ENCODE measurements at places on chromosomes 7 and 10.

DNA sequence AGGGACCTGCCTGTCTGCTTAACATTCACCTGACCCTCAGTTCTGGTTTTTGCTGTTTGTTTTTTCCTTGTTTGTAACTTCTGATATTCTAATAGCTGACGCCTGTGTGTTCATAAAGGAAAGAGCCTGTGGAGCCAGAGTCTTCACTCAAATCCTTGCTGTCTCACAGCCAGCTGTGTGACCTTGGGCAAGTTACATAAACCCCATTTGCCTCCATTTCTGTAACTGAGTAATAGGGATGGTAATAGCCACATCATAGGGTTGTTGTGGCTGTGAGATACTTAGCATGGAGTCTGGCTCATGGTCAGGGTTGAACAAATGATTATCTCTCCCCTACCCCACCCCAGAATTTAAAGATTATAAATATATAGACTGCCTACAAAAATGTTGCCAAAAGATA lies 27.0 kb downstream of the WBP1L start:
- DNase-seq = no peak

GRCh38 chr7:36262309-36263094 lies 109.4 kb downstream of the EEPD1 start:
- DNase-seq = no peak

GRCh38 chr10:97451605-97452004 lies 5.6 kb downstream of the ZDHHC16 start:
- DNase-seq = no peak

GRCh38 chr10:10626734-10627133 lies 390.9 kb upstream of the CELF2 start:
- no peak for DNase-seq

DNA sequence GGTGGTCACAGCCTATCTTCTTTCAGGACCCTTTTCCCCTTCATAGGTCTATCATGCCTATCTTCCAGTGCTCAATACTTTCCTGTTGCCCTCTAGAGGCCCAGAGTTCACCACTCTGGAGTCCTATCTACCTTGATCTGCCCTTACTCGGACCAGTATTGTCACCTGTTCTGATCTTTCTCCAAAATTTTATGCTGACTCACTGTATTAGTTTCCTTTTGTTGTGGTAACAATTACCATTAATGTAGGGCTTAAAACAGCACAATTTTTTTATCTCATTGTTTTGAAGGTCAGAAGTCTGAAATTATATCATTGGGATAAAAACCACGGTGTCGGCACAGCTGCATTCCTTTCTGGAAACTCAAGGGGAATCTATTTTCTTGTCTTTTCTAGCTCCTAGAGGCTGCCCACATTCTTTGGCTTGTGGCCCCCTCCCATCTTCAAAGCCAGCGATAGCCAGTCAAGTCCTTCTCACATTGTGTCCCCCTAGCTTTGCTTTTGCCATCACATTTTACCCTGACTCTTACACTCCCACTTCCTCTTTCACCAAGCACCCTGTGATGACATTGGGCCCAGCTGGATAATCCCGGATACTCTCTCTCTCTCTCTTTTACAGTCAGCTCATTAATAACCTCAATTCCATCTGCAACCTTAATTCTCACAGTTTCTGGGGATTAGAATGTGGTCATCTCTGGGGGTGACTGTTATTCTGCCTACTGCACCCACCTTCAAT lies 54.6 kb downstream of the TFAM start:
- DNase-seq = no peak

DNA sequence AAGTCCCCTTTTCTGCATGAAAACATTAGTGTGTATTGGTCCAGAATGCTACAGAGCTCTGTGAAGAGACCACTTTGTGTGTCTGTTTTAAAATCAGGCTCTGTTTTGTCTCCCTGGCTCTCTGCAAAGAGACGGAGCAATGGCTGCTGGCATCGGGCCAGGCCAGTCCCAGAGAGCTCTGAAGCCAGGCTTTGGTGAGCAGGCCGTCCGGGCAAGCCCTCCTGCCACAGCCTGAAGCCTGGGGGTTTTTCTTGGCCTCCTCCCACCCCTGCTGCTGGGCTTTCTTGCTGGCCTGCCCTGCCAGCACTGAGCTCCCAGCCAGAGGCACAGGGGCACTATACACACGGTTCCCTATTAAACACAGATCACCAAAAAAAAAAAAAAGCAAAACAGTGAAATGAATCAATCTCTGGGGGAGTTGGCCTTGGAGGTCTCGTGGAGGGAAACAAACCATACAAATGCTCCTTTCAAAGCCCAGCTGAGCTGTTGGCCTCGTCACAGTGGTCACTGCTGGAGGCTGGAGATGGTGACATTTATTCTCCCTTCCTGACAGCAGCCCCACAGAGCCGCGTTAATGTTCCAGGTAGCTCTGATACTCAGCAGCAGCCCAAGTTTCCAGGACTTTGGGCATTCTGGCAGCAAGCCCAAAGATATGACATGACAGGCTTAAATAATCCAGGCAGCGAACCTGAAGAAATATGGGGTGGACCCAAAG lies 237.2 kb downstream of the TCF7L2 start:
- no peak for DNase-seq

DNA sequence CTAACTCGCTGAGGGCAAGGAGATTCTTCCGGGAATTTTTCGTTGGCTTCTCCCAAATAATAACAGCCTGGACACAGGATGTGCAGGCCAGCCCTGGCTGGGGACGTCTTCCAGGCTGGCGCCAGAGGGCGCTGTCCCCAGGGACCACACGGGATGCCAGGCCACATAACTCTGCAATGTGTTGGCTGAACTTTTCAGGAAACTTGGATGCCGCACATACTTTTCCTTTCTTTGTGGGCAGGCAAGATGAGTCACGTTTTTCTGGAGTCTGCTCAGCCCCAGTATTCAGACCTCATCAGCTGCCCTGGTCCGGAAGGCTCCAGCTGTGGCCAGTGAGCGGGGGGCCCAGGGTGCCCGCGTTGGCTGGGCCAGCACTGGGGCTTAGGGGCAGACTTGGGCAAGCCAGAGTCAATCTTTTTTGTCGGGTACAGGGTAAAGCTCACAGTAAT lies 122.7 kb downstream of the PRKAG2 start:
- no peak for DNase-seq

GRCh38 chr7:49322476-49322875 lies 398.1 kb downstream of the CDC14C start:
- DNase-seq = no peak

DNA sequence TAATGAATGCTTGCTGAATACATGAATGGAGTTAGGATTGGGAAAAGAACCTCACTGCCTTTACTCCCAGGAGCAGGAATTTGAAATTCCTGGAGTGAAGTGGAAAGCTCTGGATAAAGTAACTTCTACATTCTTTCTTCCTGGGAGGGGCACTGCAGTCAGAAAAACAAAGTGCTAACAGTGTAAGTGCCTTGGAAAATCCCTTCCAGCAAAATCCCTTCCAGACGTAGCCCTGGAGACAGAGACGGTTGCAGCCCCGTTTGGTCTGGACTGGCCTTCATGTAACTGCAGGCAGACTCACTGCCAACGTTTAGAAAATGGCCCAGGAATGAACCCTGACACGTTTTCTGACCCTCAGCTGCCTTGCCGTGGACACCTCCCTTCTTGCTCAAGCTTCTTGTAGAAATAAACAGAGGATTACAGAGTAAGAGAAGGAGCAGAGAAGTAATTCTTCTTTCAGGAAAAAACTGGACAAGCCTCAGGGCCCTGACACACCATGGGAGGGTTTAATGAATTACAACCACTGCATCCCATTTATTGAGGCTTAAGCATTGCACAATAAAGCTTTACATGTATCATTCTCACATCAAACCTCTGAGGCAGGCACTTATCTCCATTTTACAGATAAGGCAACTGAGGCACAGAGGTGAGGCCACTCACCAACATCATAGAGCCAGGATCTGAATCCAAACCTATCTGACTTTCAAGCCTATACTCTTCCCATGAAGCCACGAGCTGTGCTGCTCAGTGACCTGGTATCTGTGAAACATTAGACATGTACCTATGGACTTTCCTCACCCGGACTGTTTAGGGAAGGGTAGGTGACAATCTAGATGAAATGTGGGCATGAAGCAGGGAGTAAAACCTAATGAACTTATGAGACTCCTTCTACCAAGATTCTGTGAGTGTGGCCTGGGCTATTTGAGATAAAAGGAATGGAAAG lies 7.8 kb downstream of the ITPRIP start:
- DNase-seq = no peak
